ENCODE measurements at places on chromosomes 6 and 20.
A peak's percentile ranks its signal among the peaks of the same experiment; 100 is the strongest.

DNA sequence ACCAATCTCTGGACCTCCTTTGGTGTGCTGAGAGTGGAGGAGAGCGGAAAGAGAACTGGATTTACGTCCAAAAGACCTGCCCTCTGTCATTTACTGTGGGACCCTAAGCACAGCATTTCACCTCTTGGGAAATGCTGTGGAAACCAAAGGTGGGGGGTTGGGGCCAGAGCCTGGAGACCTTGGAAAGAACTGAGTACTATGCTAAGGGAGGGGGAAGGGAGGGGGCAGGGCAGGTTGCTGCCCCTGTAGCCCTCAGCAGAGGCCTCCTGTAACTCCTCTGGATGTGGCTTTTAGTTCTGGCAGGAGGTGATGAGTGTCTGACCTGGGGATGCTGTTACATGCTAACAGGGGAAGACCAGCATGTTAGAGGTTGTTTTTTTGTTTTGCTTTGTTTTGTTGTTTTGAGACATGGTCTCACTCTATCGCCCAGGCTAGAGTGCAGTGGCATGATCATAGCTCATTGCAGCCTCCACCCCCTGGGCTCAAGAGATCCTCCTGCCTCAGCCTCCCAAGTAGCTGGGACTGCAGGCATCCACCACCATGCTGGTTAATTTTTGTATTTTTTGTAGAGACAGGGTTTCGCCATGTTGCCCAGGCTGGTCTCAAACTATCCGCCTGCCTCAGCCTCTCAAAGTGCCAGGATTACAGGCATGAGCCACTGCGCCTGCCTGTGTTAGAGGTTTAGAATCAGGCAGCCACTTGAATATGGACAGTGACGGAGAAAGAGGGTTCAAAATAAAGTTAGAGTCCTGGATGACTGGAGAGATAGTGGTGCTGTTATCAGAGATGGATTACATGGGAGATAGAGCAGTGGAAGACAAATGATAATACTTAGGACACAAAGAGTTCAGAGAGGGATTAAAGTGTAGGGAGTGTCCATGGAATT lies 18.4 kb upstream of the PARD6B start:
- no peak overlapping the region for H3K27ac ChIP-seq
- no peaks in the 10 kb centered on the region for H3K4me1 ChIP-seq
- no peaks in the 10 kb centered on the region for H3K36me3 ChIP-seq

DNA sequence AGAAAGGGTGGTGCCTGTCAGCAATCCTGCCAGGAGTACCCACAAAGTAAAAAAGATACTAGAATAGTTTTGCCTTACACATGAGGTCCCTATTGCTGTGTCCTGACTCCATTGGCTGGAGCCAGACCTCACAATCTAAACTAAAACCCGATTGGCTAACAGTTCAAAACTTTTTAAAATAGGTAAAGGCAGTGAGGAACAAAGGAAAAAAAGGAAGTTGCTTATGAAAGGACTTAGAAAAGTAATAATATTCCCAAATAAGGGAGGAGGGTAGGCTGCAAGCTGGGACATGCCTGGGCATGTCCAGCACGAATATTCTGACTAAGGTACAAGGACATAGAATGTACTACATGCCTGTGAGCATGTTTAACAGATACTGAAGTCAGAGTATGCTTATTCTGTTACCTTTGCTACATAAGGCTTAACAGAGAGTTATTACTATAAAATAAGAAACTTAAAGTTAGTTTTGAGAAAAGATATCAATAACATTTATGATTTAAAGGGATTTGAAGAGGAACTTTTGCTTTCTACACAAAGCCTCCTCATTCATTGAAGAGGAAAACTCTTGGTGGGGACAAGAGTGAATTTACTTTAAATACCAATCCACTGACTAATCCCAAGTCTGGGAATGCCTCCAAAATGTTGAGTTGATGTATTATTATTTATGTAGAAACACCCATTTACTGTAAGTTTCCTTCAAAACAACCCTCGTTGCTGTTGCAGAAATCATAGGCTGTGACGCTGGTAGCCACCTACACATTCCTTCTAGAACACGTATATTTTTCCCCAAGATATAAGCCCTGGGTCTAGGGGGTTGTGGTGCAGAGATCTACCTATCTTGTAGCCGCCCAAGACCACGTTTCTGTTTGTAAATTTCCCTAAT lies 8.2 kb upstream of the MTHFD1L start:
- ATAC-seq = no peak
- H3K27ac ChIP-seq = no peak overlapping the region

DNA sequence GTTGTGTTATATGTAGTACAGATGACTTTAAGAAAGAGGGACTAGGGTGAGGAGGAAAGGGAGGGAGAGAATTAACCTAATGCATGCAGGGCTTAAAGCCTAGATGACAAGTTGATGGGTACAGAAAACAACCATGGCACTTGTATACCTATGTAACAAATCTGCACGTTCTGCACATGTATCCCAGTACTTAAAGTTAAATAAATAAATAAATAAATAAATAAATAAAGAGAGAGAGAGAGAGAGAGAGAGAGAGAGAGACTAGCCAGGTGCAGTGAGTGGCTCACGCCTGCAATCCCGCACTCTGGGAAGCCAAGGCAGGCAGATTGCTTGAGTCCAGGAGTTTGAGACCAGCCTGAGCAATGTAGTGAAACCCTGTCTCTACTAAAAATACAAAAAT lies 11.5 kb upstream of the CARMIL1 start:
- peaks cover 24% of the 10 kb centered on the region for H3K27me3 ChIP-seq
- H3K4me1 ChIP-seq = no peaks in the 10 kb centered on the region
- H3K36me3 ChIP-seq = no peaks in the 10 kb centered on the region
- H3K4me3 ChIP-seq = no peak overlapping the region
- no peak overlapping the region for H3K27ac ChIP-seq

DNA sequence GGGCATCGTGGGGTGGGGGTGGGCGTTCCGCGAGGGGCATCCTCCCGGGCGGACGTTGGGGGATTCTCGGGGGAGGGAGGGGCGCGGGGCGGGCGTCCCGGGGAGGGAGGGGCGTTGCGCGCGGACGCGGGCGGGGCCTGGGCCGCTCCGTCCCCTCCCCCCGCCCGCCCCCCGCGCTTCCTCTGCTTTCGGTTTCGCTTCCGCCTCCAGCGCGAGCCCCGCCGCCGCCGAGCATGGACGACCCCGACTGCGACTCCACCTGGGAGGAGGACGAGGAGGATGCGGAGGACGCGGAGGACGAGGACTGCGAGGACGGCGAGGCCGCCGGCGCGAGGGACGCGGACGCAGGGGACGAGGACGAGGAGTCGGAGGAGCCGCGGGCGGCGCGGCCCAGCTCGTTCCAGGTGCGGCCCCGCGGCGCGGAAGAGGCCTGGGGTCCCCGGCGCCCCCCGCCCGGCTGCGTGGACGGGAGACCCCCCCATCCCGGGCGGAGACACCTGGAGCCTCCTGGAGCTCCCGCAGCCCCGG lies at the start of gene OGFR:
TSS of gene OGFR (plus strand) at position 209 of the 528 bp plus-strand sequence. CDS start at position 234, 25 bp downstream.
- peaks cover 40% of the 10 kb centered on the region for H3K4me1 ChIP-seq
- ATAC-seq = peak; percentile 72
- peak within 1 kb of the TSS; percentile 88 for H3K4me3 ChIP-seq
- peak within 1 kb of the TSS; percentile 93 for H3K27ac ChIP-seq
- H3K27me3 ChIP-seq = no peaks in the 10 kb centered on the region

GRCh38 chr20:31685853-31686643 lies 36.6 kb downstream of the BCL2L1 start:
- H3K4me1 ChIP-seq = peaks cover 78% of the 10 kb centered on the region
- peaks cover 53% of the 10 kb centered on the region for H3K36me3 ChIP-seq
- H3K27me3 ChIP-seq = no peaks in the 10 kb centered on the region
- H3K4me3 ChIP-seq = peak overlapping the region; percentile 29
- ATAC-seq = no peak

- no peaks in the 10 kb centered on the region for H3K36me3 ChIP-seq
- H3K4me3 ChIP-seq = no peak overlapping the region
- H3K27me3 ChIP-seq = peaks cover 38% of the 10 kb centered on the region
- no peak for ATAC-seq
- H3K27ac ChIP-seq = no peak overlapping the region
- no peaks in the 10 kb centered on the region for H3K4me1 ChIP-seq
Measured at GRCh38 chr20:63310265-63310991, 17.4 kb downstream of the COL20A1 start.

GRCh38 chr6:165649166-165650137 lies 13.6 kb downstream of the PDE10A start:
- H3K36me3 ChIP-seq = no peaks in the 10 kb centered on the region
- no peak overlapping the region for H3K27ac ChIP-seq
- no peaks in the 10 kb centered on the region for H3K27me3 ChIP-seq
- ATAC-seq = no peak
- H3K4me3 ChIP-seq = no peak overlapping the region
- H3K4me1 ChIP-seq = no peaks in the 10 kb centered on the region

DNA sequence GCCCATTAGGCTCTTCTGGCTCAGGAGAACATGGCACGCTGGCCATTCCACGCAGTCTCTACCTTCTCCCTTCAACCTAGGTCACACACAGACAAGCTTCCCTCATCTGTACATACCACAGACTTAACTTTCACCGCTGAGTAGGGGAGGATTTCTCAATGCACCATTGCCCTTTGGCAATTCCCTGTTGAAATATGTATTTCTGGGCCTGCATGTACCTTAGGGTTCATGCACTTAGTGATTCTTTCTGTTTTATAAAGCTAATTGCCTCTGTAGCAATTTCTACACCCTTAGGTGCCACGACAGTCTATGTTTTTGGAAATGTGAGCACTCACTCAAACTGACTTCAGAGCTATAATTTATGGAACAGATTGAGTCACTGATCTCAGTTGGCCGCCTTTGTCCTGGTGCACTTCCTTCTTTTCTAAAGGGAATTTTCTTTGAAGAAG lies 253.8 kb upstream of the PRDM1 start:
- peaks cover 19% of the 10 kb centered on the region for H3K4me1 ChIP-seq
- no peak overlapping the region for H3K27ac ChIP-seq
- no peak overlapping the region for H3K4me3 ChIP-seq
- H3K36me3 ChIP-seq = no peaks in the 10 kb centered on the region
- no peaks in the 10 kb centered on the region for H3K27me3 ChIP-seq

GRCh38 chr6:4516206-4516605 lies 260.0 kb upstream of the CDYL start:
- no peaks in the 10 kb centered on the region for H3K4me1 ChIP-seq
- no peak overlapping the region for H3K4me3 ChIP-seq
- peaks cover 14% of the 10 kb centered on the region for H3K27me3 ChIP-seq

DNA sequence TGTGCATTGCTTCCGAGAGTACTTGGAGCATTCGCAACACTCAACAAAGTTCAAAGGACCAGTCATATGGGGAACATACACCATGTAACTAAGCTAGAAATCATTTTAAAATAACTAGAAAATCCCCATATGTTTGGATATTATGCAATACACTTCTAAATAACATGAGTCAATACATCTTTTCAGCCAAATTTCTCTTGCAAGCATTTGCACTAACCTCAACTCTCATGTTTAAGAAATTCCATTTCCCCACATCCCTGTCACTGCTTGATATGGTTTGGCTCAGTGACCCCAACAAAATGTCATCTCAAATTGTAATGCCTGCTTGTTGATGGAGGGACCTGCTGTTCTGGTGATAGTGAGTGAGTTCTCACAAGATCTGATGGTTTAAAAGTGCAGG lies 85.7 kb upstream of the CST7 start:
- ATAC-seq = no peak
- H3K27ac ChIP-seq = no peak overlapping the region
- no peaks in the 10 kb centered on the region for H3K4me1 ChIP-seq
- peaks cover 16% of the 10 kb centered on the region for H3K27me3 ChIP-seq
- no peak overlapping the region for H3K4me3 ChIP-seq

- H3K4me3 ChIP-seq = no peak overlapping the region
- H3K36me3 ChIP-seq = no peaks in the 10 kb centered on the region
- ATAC-seq = no peak
- no peak overlapping the region for H3K27ac ChIP-seq
- H3K27me3 ChIP-seq = no peaks in the 10 kb centered on the region
Measured at GRCh38 chr6:96853083-96853482, 15.8 kb upstream of the GPR63 start.

GRCh38 chr6:153101461-153101860 lies 29.6 kb downstream of the RGS17 start:
- H3K27ac ChIP-seq = no peak overlapping the region
- no peaks in the 10 kb centered on the region for H3K4me1 ChIP-seq
- H3K27me3 ChIP-seq = no peaks in the 10 kb centered on the region
- H3K36me3 ChIP-seq = no peaks in the 10 kb centered on the region

- no peak overlapping the region for H3K27ac ChIP-seq
- no peak overlapping the region for H3K4me3 ChIP-seq
- no peaks in the 10 kb centered on the region for H3K4me1 ChIP-seq
- no peak for ATAC-seq
- H3K27me3 ChIP-seq = peaks cover 8% of the 10 kb centered on the region
- no peaks in the 10 kb centered on the region for H3K36me3 ChIP-seq
Measured at GRCh38 chr20:23160536-23161243, 74.6 kb upstream of the CD93 start.

- no peaks in the 10 kb centered on the region for H3K4me1 ChIP-seq
- no peaks in the 10 kb centered on the region for H3K36me3 ChIP-seq
Measured at GRCh38 chr20:15440049-15440820, 1102.8 kb upstream of the FLRT3 start.

DNA sequence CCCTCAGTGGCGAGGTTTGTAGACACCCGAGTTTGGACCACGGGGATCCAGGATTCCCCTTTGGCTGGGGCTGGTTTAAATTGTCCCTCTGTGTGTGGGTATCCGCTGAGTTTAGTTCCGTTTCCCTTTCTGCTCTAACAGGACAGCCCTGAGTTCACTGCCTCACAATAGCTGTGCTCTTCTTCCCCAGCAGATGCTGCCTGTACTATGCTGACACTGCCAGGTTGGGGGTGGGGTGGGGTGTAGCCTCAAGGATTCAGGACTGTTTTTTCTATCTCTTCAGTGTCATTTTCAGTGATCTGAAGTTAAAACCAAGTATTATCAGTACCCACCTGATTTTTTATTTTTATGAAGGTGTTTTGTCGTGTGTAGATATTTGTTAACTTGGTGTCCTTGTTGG lies 655.0 kb downstream of the COL12A1 start:
- no peak for ATAC-seq
- no peak overlapping the region for H3K27ac ChIP-seq
- no peak overlapping the region for H3K4me3 ChIP-seq
- H3K4me1 ChIP-seq = no peaks in the 10 kb centered on the region
- H3K27me3 ChIP-seq = no peaks in the 10 kb centered on the region

- no peaks in the 10 kb centered on the region for H3K4me1 ChIP-seq
- no peak overlapping the region for H3K4me3 ChIP-seq
- H3K36me3 ChIP-seq = no peaks in the 10 kb centered on the region
- H3K27me3 ChIP-seq = peaks cover 9% of the 10 kb centered on the region
- no peak for ATAC-seq
- no peak overlapping the region for H3K27ac ChIP-seq
Measured at GRCh38 chr6:43941174-43941573, 171.2 kb downstream of the VEGFA start.

GRCh38 chr20:3378138-3378537 lies 29.3 kb downstream of the DNAAF9 start:
- ATAC-seq = no peak
- H3K27me3 ChIP-seq = no peaks in the 10 kb centered on the region
- no peak overlapping the region for H3K4me3 ChIP-seq
- no peak overlapping the region for H3K27ac ChIP-seq
- no peaks in the 10 kb centered on the region for H3K4me1 ChIP-seq
- H3K36me3 ChIP-seq = peaks cover 51% of the 10 kb centered on the region

Measured in stimulated activated memory B cell treated with anti-CD40 and anti-IgM and Interleukin-4, amounts not matched to agents 10 μg/mL and 1 μg/mL and 100 μg/mL, for 72 hours (primary cell).